Amygdala (tissue), 56 donors: ENCODE measurements at places on chromosomes 2 and 18.

DNA sequence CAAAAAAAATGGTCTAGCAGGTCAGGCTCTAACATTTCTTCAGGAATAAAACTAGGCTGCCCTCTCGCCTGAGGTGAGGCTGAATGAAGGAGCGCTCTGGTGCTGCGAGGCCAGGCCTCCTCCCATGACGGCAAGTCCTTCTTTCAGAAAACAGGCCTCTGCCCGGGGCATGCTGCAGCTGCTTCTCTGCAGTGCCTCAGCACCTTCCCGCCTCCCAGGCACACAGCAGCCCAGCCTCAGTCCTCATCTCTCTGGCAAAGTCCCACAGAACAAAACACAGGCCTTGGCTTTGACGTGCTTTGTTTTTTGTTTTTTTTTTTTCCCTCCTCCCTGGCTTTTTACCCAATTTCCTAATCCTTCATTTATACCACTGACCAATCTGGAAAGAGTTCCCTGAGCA lies 74.8 kb downstream of the BCL11A start:
- no peak for DNase-seq

GRCh38 chr2:99096728-99097127 lies 44.8 kb upstream of the C2orf15 start:
- DNase-seq, result no peak

DNA sequence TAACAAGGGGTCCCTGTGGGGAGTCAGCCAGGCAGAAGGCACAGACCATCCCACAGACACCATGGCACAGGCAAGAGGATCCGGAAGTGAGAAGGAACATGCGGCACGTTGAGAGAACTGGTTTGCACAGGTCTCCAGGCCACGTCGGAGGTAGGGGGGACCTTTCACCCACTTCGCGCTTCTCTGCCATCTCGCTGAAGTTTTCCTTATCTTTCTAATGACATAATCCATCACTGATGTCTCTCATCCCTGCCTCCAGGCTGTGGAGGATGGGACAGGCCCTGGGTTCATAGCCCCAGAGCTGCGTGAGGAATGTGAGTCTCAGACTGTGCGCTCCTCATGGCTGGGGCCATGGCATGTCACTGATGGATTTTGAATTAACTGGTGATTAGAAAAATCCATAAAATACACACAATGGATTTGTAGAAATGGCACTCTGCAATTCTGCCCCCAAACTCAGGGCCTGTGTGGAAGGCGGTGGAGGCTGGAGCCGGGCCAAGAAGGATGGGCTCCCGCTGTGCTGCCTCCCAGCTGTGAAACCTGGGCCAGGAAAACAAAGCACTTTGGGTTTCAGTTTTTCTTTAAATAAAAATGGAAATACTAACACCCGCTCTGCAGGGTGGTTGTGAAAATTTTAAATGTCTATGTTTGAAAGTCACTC lies 113.3 kb upstream of the ALKAL2 start:
- no peak for DNase-seq

GRCh38 chr2:160322320-160322719 lies 122.2 kb upstream of the ITGB6 start:
- DNase-seq, result no peak

GRCh38 chr2:172970660-172971059 lies 105.0 kb upstream of the MAP3K20 start:
- DNase-seq, result no peak

DNA sequence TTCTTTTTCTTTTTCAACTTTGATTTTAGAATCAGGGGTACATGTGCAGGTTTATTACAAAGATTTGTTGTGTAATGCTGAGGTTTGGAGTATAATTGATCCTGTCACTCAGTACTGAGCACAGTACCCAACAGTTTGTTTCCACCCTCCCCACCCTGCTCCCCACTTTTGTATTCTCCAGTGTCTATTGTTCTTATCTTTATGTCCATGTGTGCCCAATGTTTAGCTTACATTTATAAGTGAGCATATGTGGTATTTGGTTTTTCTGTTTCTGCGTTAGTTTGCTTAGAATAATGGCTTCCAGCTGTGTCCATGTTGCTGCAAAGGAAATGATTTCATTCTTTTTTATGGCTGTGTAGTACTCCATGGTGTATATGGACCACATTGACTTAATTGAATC lies 43.1 kb downstream of the RDH14 start:
- DNase-seq, result no peak

DNA sequence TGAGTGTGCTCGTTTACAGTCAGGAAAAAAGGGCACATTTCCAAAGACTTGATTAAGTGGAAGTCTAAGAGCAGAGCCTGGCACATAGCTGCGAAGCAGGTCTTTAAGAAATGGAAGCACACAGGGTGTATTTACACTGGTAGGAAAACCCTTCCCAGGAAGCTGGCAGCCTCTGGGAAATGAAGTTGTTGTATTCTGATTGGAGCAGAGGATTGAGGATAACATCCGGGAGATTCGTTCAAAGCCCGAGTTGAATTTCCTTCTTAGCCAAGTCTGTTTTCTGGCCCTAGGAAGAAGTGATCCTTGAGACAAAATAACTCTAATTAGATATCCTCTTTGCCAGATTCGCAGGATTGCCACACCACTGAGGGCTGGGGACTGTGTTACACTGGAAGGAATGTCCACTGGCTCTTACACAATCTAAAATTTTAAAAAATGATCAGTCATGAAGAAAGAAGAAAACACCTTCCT lies 75.9 kb downstream of the ITGB1BP1 start:
- no peak for DNase-seq

- no peak for DNase-seq
These were observed 7.8 kb upstream of the SCYGR1 start for GRCh38 chr2:227395556-227395955.
